ENCODE measurements at places on chromosomes 4 and X.

DNA sequence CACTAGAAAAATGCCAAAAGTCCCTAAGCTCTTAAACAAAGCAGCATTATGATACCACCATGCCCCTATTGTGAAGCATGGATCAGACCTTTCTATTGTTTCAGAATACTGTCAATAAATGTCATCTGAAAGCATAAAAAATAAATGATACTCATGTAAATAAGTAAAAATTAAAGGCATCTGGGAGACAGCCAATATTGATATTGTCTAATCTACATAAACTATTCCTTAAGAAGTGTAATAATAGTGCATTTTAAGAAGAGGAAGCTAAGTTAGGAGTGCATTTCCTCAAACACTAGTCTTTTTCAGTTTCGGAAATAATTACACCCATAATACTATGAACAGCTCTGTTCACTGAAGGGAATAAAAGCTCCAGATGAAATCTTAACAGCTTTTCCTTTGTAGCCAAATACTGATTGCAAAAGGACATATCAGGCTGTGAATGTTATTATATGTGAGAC lies 181.6 kb downstream of the SPOCK3 start:
- no peak for DNase-seq

- DNase-seq = no peak
Measured at GRCh38 chrX:68492583-68492982, 6.3 kb upstream of the YIPF6 start.

DNA sequence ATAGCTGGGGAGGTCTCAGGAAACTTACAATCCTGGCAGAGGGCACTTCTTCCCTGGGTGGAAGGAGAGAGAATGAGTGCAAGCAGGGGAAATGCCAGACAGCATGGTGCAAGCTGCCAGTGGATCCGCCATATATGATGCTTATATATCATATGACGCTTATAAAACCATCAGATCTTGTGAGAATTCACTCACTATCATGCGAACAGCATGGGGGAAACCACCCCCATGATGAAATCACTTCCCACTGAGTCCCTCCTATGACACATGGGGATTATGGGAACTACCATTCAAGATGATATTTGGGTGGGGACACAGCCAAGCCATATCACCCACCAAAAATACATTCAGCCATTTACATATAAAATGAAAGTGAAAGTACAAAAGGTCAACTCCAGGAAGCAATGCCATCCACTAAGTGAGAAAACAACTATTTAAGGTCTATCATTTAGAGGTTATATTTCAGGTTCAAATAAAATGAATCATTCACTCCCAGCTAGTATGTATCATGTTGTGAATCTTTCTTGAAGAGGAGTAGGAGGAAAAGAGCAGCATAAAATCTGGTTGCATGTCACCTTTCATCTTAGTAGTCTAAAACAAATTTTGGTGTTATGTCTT lies 20.3 kb upstream of the DYNLT3 start:
- DNase-seq = no peak

DNA sequence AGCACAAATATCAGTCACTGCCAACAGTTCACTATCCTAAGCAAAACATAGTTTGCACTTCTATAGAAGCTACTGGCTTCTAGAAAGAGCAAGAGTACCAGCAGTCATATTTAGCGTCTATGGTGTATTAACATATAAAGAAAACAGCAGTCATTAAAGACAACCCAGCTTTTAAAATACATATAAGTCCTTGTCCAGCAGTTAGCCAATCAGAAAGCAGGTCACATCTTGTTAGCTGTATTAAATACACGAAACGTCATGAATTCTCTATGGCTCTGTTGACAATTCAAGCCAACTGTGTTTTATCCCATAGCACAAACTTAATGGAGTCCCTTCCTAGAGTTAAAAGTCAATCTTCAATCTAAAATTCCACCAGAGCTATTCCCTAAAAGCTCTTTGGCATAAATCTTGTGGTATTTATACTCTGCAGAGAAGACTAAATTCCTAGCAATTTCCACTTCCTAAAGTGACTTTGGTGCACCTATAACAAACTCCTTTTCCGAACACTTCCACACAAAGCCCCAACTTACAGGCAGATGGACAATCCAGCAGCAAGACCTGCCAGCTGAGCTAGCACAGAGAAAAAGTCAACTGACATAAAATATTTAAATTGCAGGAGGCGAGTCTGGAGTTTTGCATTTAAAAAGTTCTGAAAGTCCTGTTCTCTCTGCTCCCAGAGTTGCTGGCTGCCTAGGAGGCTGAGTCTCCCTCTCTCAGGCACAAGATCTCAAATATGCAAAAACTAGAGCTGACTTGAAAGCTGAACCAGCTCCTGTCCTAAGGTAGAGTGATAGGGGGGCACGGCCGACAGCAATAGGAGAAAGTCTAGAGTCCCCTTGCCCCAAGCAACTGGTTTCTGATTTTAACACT lies 1.3 kb downstream of the LDB2 start:
- no peak for DNase-seq
